ENCODE measurements at places on chromosomes 5 and 9. TPM values are rescaled to one million over a fixed set of nuclear protein-coding genes. Genes with fewer than 3 reads are reported as not detected.

The MARCOL gene
- total RNA-seq, result not detected

The PLPP7 gene
- total RNA-seq, result 1.1 TPM

The PCDHB3 gene
- total RNA-seq, result 12.1 TPM

DNA sequence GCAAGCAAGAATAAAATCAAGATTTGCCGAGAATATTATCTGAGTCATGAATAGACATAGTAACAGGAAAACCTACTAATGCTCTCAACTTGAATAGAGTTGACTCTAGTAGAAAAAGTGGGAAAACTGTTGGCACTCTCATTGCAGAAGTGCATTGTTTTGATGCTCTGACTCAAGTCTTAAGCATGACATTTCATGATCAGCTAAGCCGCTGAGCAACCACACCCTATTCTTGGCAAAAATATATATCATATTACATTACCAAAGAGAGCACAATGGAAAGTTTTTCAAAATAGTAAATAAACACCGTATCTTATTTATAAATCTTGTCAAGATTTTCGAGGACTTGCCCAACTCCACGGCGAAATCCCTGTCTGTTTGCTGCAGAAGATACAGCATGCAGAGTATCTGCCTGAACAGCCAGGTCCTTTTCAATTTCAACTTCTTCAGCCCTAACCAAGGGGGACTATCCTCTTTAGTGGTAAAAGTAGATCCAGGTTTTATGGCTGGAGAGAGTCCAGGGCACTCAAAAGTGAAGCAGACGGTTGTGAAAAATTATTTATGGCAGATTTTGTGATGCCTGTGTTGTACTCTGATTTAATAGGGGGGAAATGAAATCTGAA, 13.9 kb upstream of the ADAMTSL1 start:
- no peak for DNase-seq
- no peak overlapping the region for H3K4me3 ChIP-seq
- no peaks in the 10 kb centered on the region for H3K36me3 ChIP-seq

DNA sequence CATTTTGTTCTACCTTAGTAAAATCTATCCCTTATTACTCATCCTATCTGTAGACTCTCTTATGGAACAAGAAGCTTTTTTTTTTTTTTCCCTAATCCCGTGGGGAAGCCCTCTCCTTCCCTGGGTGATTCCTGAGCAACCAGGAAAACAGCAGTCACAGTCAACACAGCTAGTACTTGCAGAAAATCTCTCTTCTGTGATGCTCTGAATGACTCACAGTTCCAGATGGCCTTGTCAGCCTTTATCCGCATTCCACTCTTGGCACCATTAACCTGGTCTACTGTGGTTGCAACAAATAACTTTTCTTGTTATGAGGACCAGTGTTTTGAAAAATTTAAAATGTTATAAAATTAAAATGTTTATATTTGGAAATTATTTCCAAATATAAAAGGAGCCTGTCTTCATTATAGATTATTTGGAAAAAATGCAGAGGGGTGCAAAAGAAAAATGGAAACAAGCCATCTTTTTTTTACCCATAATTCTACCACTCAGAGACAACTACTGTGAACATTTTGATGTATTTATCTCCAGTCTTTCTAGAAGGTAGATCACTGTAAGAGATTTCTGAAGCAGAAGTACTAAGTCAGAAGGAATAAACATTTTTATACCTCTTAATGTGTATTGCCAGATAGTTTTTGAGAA, 486.7 kb downstream of the RAB3C start:
- H3K36me3 ChIP-seq, result no peaks in the 10 kb centered on the region
- H3K27ac ChIP-seq, result peak overlapping the region; percentile 88
- no peak for DNase-seq
- H3K4me3 ChIP-seq, result no peak overlapping the region

- H3K4me1 ChIP-seq, result peaks cover 21% of the 10 kb centered on the region
- no peaks in the 10 kb centered on the region for H3K27me3 ChIP-seq
- DNase-seq, result no peak
- no peak overlapping the region for H3K4me3 ChIP-seq
These were observed 5.8 kb upstream of the JAK2 start for GRCh38 chr9:4979239-4979638.

GRCh38 chr5:33688526-33688925, 203.3 kb downstream of the ADAMTS12 start:
- H3K27me3 ChIP-seq, result no peaks in the 10 kb centered on the region
- H3K4me1 ChIP-seq, result peaks cover 5% of the 10 kb centered on the region
- H3K4me3 ChIP-seq, result no peak overlapping the region
- DNase-seq, result no peak
- no peak overlapping the region for H3K27ac ChIP-seq
- H3K36me3 ChIP-seq, result peaks cover 9% of the 10 kb centered on the region
